ENCODE measurements at places on chromosomes 12 and 14. TPM values are rescaled to one million over a fixed set of nuclear protein-coding genes. Genes with fewer than 3 reads are reported as not detected.

DNA sequence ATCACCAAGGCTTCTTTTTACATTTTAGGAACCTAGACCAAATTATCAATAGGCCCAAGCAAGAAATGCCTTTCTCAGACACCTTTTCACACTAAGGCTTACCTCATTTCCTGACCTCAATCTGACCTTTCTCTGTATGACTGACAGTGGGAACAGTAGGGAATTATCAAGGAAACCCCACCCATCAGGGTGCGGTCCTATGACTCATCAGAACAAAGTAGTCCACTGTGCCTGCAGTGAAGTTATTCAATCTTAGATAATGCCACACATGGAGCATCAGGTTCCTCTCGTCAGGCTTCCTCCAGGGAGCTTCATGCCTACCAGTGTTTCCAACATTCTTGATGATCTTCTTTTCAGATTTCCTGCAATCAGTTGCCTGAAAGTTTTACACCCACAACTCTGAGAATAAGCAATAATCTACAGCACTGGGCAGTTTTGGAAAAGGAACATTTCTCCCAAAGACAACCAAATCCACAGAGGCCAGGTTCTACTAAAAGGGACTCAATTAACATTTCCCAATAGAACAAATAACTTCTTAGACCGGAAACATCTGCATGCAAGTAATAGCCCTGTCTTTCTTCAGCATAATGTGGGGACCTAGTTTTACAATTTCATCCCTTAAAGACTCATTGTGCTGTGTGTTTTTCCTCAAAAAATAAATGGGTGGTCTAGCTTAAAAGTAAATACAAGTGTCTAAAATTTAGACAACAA, 35.9 kb upstream of the TMTC2 start:
- no peaks in the 10 kb centered on the region for H3K27me3 ChIP-seq
- H3K4me3 ChIP-seq: no peak overlapping the region
- H3K36me3 ChIP-seq: no peaks in the 10 kb centered on the region
- no peaks in the 10 kb centered on the region for H3K4me1 ChIP-seq
- DNase-seq: no peak
- H3K27ac ChIP-seq: no peak overlapping the region

GRCh38 chr12:68267892-68268396, 14.5 kb upstream of the IL22 start:
- no peak overlapping the region for H3K27ac ChIP-seq
- H3K27me3 ChIP-seq: no peaks in the 10 kb centered on the region
- DNase-seq: no peak
- no peak overlapping the region for H3K4me3 ChIP-seq
- no peaks in the 10 kb centered on the region for H3K36me3 ChIP-seq

TEX52 gene
- not detected for total RNA-seq

SERPINA5 gene
- 24.8 TPM for total RNA-seq

- no peaks in the 10 kb centered on the region for H3K36me3 ChIP-seq
- no peaks in the 10 kb centered on the region for H3K4me1 ChIP-seq
- DNase-seq: no peak
- no peak overlapping the region for H3K27ac ChIP-seq
- H3K27me3 ChIP-seq: no peaks in the 10 kb centered on the region
Measured at GRCh38 chr12:117120787-117121186, 21.6 kb upstream of the TESC start.

DNA sequence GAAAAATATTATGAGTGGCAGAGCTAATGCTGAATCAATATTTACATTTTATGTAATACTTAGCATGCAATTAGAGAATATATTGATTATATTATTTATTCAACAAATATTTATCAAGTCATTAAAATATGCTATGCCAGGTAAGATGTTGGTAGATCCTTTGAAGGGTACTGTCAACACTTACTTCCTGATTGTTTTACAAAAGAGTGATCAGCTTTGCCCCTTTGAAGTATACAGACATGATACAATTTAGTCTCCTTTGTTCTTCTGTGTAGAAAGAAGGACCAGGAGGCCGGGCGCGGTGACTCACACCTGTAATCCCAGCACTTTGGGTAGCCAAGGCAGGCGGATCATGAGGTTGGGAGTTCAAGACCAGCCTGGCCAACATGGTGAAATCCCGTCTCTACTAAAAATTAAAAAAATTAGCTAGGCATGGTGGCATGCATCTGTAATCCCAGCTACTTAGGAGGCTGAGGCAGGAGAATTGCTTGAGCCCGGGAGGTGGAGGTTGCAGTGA, 73.9 kb upstream of the IFNG-AS1 start:
- DNase-seq: no peak
- no peaks in the 10 kb centered on the region for H3K36me3 ChIP-seq
- H3K27ac ChIP-seq: no peak overlapping the region
- no peaks in the 10 kb centered on the region for H3K4me1 ChIP-seq
- no peaks in the 10 kb centered on the region for H3K27me3 ChIP-seq
- no peak overlapping the region for H3K4me3 ChIP-seq

DNA sequence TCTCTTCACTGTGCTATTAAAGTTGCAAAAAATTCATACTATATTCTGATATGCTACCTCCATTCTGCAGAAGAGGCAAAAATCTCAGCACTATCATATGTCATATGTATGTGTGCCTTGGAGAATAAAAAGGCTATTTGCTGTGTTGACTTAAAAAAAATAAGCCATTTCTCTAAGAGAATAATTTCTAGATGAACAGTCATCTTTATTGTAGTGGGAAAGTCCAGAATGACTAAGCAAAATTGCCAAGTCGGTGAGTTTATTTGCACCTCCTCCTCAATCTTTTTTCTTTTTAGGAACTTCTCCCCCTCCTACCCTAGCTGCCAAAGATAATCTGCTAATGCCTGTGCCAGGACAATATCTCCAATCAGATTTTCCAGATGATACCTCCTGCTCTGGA, 353.8 kb upstream of the FAR2 start:
- DNase-seq: no peak
- H3K36me3 ChIP-seq: no peaks in the 10 kb centered on the region
- no peaks in the 10 kb centered on the region for H3K27me3 ChIP-seq
- H3K27ac ChIP-seq: no peak overlapping the region
- no peaks in the 10 kb centered on the region for H3K4me1 ChIP-seq

DNA sequence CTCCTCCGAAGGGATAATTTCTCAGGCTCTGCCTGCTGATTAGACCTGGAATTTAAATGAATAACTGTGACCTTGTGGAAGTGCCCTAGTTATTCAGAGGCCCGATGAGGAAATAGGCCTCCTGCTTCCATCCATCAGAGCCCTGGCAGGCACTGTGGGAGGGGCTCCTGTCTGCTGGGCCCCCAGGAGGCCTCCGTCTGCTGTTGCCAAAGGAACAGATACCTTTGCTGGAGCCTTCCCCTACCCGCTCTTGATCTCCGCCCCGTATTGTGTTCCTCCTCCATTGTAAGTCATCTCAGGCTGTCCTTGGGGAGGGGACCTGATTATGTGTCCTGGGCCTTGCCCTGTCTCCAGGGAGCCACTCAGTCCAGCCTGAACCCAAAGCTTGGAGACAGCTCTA, 112.3 kb downstream of the NRXN3 start:
- no peak overlapping the region for H3K4me3 ChIP-seq
- H3K27me3 ChIP-seq: no peaks in the 10 kb centered on the region
- no peak overlapping the region for H3K27ac ChIP-seq
- DNase-seq: no peak

MUCL1 gene
- total RNA-seq: not detected

A2ML1 gene
- total RNA-seq: not detected

All from right lobe of liver (tissue), 6 donors.